ENCODE measurements at places on chromosomes 1 and 21.

GRCh38 chr1:104182251-104182650 is 432.6 kb downstream of the AMY1C start:
- no peak for DNase-seq

DNA sequence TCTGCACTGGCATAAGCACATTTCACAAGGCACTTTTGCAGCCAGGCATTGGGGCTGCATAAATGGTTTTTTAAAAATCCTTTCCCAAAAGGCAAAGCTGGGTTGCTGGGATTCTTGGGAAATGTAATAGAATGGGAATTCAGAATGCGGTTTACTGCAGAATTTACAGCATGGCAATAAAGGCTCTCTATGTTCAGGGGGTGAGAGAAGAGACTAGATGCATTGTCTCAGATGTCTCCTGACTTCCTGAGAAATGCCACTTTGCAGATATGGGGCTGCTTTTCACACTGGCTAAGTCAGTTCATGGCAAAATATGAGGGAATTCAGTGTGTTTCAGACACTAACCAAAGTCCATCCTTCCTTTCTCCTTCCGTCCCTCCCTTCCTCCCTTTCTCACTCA is 13.5 kb downstream of the FCGR2B start:
- DNase-seq, result no peak

DNA sequence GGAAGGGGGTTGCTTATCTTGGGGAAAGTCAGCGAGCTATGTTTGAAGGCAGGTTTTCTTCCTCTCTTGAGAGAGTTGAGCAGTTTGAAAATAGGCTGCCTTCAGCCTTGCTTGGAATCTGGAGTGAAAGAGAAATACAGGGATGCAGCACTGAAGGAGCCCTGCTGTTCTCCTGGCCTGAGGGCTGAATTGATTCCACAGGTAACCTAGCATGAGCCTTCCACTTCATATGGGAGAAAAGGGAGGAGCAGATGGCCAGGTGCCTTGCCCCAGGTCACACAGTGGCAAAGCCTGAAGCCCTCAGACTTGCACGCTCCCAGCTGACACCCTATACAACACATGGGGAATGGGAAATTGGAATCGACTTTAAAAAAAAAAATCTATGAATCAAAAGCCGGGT is 88.0 kb upstream of the WLS start:
- DNase-seq, result no peak

GRCh38 chr21:14483296-14483695 is 62.8 kb downstream of the SAMSN1 start:
- no peak for DNase-seq

Data from CD4-positive, alpha-beta T cell (primary cell).